ENCODE measurements at places on chromosomes 16 and 17. TPM values are rescaled to one million over a fixed set of nuclear protein-coding genes. Genes with fewer than 3 reads are reported as not detected.

DNA sequence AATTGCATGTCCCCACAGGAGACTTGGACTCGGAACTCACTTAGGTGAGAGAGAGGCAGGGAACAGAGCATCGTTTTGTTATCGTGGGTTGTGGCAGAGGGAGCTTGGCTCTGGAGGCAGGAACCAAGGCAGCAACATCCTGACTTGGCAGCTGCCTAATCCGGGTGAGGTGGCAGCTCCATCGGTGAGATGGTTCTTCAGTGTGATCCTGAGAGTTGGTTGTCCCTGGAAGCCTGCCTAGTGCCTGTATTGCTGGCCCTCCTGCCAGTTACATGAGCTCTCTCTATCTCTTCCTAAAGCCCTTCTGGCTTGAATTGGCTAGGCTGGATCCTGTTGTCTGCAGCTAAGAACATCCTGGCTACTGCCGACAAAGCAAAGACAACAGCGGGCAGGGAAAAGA, 19.9 kb upstream of the SEC14L1 start:
- DNase-seq, result no peak

DNA sequence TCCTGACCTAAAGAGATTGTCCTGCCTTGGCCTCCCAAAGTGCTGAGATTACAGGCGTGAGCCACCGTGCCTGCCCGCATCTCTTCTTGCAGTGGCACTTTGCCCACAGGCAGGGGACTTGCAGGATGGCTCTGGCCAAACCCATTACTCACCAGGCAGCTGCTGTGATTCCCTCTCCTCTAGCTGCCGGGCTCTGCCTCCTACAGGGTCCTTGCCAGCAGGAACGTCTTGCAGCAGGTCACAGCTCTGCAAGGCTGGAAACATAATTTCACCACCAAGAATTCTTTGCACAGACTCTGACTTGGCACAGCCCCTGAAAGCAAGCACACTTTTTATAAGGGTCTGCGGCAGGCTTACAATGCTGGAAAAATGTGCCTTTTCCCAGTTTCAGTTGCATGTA, 20.3 kb downstream of the COX4I1 start:
- no peak for DNase-seq

- DNase-seq, result peak; percentile 81
Observed at GRCh38 chr17:61307905-61308886, 91.4 kb upstream of the TBX2 start.

GRCh38 chr16:29877266-29877961, 14.4 kb upstream of the CDIPT start:
- no peak for DNase-seq

DNA sequence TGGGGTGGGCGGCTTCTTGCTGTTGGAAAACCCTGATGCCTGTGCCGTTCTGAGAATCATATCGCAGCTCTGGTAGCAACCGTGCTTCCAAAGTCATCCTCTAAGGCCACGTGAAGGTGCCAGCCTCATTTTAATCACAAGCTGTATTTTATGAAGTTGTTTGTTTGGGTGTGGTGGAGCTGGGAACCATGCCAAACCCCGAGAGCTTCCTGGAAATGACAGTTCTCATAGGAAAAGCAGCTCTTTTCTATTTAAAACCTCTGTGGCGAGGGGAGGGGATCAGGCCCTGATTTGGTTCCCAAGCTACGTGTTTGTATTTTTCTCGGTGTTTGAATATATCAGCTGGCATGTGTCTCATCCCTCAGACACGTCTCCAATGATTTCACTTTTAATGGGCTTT, 21.7 kb downstream of the KNOP1 start:
- DNase-seq, result peak; percentile 56

GRCh38 chr17:15301845-15302244, 36.7 kb upstream of the PMP22 start:
- no peak for DNase-seq

- no peak for DNase-seq
Observed at GRCh38 chr17:50511058-50511457, 2.8 kb downstream of the MYCBPAP start.

Gene MT1H
- polyA plus RNA-seq, result not detected

Gene PFAS
- polyA plus RNA-seq, result 13.1 TPM

Gene SLFN14
- not detected for polyA plus RNA-seq

Gene PFN1
- 1,651 TPM for polyA plus RNA-seq

Gene SLC5A10
- polyA plus RNA-seq, result 0.05 TPM

Gene TEX19
- not detected for polyA plus RNA-seq

Gene TMEM98
- 86.3 TPM for polyA plus RNA-seq

Gene SALL1
- 4.1 TPM for polyA plus RNA-seq

Data from urinary bladder (tissue), 4 donors.